Activated CD8-positive, alpha-beta memory T cell treated with anti-CD3 and anti-CD28 coated beads for 48 hours (primary cell): ENCODE measurements at places on chromosomes 2 and 18.

- DNase-seq: no peak
Observed at GRCh38 chr2:187404431-187405110, 43.5 kb downstream of the CALCRL start.

DNA sequence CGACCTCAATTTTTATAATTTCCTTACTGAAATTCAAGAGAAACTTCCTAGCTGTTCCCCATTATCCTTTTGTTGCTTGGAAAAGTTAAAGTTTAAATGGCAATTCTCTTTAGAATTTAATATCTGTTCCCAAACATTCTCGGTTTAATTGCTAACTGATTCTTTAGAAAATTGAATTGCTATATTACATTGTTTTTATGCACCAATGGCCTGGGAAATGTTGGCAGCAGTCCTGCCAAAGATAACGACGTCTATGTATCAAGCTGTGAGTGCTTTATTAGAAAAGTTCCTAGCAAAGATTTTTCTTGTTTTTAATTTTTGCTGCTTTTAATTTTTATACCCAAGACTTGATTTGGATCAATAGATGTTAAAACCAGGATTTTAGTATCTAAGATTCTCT lies 167.8 kb upstream of the HDAC4 start:
- no peak for DNase-seq

DNA sequence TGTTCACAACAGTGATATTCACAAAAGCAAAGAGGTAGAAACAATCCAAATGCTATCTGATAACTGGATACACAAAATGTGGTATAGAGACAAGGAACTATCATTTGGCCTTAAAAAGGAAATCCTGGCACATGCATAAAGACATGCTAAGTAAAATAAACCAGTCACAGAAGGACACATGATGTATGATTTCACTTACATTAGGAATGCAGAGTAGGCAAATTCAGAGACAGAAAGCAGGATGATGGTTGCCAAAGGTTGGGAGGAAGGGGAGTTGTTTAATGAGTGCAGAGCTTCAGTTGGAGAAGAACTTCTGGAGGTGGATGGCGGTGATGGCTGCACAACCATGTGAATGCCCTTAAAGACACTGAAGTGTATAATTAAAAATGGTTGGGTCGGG lies 38.1 kb downstream of the ATP8B1 start:
- DNase-seq: no peak

DNA sequence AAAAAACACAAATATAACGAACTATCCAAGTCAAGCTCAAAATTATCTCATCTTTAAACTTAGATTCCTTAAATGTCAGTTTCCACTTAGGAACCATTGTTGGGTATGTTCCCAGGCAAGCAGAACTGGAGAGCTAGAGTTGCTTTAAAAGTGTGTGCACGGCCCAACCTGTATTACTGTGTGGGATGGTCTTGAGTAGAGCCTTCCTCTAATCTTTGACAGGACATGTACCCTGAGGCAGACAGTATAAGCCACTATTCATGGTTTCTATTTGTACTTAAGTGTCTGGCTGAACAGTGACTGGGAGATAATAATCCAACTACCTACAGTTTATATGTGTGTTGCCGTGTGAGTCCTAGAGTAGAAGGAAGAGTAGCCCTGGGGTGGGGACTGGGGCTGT lies 239.7 kb downstream of the GPD2 start:
- DNase-seq: no peak

DNA sequence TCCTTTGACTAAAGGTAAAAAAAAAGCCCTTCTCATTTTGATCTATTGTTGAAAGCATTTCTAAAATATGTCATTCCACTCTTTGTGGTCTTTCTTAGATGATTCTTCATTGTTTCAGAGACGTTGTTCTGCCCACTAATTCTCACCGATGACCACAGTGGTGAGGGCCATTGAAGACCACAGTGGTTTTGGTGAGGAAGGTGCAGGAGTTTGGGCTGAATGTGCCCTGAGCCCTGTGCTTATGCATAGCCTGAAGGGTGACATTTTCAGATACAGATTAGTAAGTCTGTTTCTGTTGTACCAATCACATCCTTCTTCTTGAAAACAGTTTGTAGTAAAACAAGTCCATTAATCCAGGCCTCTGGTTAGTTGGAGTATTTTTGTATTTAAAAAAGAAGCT lies 251.3 kb upstream of the ATP5MC3 start:
- no peak for DNase-seq

DNA sequence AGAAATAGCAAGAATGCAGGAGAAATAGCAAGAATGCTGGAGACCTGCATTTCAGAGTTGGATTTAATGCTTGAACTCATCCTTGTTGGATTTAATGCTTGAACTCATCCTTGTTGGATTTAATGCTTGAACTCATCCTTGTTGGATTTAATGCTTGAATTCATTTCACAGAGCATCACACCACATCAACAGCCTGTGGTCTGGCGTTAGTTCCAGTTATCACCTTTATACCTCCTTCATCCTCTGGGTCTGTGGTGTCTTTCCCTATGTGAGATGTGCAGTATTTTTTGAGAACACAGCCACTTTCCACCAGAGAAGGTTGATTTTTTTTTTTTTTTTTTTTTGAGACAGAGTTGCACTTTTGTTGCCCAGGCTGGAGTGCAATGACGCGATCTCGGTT lies 546.4 kb upstream of the SOX11 start:
- DNase-seq: no peak

GRCh38 chr18:24126155-24126961 lies 12.5 kb upstream of the CABYR start:
- DNase-seq: no peak

GRCh38 chr2:122083256-122084048 lies 328.0 kb downstream of the TSN start:
- DNase-seq: no peak

DNA sequence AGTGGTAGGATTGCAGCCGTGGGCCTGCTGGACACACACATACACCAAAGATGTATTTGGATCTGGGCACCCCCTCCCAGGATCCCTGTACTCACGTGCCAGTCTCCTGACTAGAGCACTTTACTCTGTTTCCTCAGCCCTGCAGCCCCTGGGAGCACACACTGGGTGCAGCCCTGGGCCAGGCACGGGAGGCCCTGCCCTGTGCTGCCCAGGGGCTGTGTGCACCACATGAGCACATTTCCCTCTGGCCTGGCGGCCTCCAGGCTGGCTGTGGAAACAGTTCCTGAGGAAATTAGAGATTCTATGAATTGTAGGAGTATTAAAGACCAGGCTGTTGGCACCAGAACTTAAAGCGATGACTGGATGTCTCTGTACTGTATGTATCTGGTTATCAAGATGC lies 45.4 kb downstream of the BCL2L11 start:
- DNase-seq: no peak

- DNase-seq: no peak
Observed at GRCh38 chr18:69622961-69623360, 222.3 kb downstream of the DOK6 start.

GRCh38 chr2:172107690-172108586 lies 5.2 kb upstream of the DLX2 start:
- no peak for DNase-seq

GRCh38 chr18:30376515-30376914 lies 666.0 kb downstream of the DSC3 start:
- no peak for DNase-seq

DNA sequence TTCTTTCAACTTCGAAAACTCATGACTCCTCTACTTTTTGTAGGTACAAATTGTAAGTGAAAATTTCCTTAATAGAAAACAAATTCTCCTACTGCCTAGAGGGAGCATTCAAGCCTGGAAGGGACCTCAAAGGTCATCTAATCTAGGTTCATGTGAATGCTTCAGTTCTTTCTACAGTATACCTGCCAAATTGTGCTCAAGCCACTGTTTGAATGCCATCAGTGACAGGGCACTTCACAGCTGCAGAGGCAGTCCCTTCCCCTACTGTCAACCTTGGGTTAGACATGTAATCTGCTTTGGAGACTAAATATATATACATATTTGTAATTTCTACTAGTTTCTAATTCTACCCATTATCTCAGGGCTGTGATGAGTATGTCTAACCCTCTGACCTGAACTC lies 681.3 kb upstream of the CDH2 start:
- no peak for DNase-seq

- DNase-seq: no peak
Observed at GRCh38 chr2:182585001-182585400, 131.1 kb upstream of the DNAJC10 start.

DNA sequence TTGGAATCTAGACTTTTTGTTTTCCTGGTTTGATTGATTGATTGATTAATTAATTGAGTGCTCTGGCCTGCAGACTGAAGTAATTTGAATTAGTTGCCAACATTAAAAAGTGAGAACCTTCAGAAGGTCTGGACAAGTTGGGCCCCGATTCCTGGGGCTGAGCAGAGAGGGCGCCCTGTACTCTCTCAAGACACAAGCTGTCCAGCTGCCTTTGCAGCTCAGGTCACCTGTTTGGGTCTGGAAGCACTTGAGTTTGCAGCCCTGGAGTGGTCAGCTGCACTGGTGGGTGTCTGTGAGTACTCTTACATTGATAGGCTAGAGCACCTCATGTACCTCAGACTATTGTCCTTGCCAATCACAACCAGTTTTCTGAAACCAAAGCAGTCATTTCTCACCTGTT lies 22.7 kb upstream of the CELF4 start:
- no peak for DNase-seq

- no peak for DNase-seq
Observed at GRCh38 chr2:128403814-128404708, 85.4 kb upstream of the HS6ST1 start.

DNA sequence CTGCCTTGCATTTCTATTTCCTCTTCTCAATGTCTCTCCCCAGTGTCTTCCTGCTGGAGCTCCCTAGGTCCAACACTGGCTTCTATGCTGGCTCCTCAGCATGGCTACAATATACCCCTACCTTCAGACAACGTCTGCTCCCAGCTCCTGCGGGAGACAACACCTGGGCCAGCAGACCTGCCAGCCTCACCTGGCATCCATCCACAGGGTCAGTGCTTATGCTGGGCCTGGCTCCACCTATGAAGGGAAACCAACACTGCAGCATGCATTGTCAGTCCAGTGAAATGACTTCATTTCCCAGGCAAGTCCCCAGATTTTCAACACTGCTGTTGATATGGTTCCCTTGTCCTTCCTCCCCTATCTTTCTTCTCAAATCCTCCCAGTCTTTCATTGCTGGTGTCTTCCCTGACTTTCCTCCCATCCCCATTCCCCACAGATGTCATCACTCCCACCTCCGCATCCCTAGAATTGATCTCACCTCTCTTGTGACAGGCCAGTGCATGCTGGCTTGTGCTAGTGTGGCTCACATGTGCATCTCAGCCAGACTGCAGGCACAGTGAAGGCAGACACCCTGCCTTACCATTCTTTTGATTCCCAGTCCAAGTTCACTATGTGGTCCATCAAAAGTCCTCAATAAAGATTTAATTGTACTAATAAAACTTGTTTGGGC lies 98.0 kb downstream of the MYO5B start:
- no peak for DNase-seq

DNA sequence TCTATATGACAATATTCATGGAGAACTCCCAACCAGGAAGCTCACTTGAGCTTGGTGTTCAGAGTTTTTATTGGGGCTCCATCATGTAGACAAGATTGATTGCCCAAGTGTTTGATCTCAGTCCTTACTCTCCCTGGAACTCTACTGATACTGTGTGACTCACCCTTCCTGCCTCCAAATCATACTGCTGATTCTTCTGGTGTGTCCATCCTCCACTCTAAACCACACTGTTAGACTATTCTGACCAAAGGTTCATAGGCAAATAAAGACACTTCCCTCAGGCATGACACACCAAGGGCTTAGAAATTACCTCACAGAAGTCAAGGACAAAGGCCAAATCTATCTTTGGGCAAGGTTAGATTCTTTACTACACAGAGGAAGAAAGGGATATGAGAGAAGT lies 107.9 kb upstream of the CDH20 start:
- DNase-seq: no peak

DNA sequence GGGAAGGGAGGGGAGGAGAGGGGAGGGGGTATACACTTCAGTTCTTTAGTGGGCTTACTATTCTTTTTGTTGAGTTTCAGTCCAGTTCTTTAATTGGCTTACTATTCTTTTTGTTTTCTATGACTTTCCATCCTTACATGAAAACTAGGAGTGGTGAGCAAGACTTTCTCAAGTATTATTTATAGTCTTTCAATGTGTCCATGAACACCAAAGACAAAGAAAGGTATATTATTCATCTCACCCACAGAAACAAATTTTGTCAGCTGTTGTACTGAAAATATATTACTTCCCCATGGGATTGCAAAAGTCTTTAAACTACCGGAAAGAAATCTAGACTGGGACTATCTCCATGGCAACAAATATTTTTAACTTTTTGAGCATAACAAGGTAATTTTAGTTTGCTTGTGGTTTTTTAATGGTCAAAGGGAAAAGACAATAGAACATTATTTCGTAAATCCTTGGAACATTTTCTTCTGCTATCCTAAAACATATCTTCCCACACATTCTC lies 17.6 kb downstream of the ADAM17 start:
- DNase-seq: no peak

DNA sequence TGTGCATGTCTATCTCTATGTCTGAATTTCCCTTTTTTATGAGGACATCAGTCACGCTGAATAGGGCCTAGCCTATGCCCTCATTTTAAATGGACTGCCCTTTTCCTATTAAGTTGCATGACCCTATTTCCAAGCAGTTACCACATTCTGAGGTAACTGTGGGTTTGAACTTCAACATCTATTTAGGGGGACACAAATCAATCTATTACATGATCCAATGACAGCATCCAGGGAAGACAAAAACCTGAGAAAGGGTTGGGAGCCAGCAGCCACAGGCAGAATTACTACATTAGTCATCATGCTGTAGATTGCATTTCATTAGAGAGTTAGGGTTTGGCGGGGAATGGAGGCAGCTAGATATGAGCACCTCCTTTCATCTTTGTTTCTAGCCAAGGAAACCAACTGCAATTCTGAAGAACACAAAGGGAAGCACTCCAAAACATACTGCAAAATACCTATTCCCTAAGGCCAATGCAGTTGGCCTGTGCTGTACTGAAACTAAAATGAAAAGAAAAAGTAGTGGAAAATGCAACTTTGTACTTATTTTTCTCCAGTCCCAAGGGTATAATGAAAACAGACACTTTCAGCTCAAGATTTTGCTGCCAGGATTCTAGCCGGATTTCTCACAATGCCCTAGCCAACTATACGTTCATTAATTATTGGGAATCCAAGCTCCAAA lies 40.4 kb upstream of the C1D start:
- DNase-seq: no peak

DNA sequence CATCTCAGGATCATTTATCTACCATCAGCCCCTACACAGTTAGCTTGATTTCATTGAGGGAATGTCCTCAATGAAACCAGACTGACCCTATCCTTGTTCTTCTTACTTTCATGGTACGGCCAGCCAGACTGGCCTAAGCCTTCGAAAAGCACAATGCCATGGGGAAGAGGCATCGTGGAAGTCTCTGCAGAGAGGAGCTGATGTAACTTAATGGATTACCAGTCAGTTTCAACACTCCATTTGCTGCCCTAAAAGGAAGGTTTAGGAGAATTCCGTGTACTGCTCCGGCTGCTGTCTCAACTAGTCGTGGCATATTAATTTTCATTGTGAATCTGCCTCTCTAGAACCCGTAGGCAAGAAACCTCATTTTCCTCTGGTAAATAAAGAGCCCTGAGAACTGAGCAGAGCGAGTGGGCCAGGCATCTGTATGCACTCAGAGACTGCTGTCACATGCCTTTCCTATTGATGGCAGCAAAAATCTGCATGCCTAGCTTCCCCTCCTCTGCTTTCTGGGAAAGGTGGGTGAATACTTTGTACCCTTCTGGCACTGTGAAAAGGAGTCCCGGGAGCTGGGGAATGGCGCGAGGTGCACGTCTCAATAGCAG lies 184.9 kb downstream of the KLHL29 start:
- no peak for DNase-seq
